NCI-H1436 treated with DMSO at 0.1 percent for 48 hours (cell line): ENCODE measurements at places on chromosomes 1 and 21.
A peak's percentile ranks its signal among the peaks of the same experiment; 100 is the strongest.

DNA sequence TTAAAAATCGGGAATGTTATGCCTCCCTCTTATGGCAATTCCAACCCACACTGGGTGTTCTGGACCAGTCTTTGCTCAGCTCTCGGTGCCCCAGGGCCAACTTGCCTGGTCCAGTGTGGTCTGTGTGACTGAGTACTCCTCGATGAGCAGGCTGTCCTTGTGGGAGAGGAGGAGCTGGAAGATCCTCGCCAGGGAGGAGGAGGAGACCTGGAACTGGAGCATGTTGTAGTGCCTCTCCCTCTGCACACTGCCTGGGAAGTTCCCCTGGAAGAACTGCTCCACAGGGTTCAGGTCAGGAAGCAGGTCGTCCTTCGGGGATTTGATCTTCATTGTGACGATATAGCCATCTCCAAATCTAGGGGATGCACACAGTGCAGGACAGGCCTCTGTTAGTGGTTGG lies 88.5 kb upstream of the GCLM start:
- DNase-seq, result no peak

GRCh38 chr1:37995751-37996345 lies 6.0 kb upstream of the SF3A3 start:
- DNase-seq, result no peak

DNA sequence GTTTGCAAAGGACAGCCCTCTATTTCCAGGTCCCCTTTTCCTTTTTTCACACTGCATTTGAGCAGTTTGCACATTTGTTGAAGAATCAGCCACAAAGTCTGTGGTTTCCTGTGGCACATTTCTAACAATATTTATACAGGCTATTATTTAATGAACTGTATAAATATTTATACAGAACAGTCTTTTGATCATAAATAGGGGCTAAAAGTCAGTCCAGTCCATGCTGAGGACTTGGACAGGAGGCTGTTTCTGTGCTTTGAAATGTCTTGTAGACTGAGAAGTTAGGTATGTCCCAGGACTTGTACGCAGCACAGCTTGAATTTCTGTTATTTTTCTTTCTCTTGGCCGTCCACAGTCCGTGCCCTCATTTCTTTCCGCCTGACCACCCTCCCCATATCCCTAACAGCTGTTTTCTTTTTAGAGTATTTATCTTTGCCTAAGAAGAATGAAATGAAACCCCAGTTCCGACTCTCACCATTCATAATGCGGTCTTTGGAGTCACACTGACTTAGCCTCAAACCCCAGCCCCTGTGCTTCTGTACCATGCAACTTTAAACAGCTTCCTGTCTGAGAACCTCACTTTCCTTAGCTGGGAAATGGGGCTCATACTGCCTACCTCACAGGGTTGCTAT lies 19.7 kb downstream of the FGGY start:
- DNase-seq, result no peak

- DNase-seq, result peak; percentile 90
These were observed 10.6 kb downstream of the PLXNA2 start for GRCh38 chr1:208233546-208233945.

- no peak for DNase-seq
These were observed 29.0 kb downstream of the VWA5B1 start for GRCh38 chr1:20319456-20320220.

DNA sequence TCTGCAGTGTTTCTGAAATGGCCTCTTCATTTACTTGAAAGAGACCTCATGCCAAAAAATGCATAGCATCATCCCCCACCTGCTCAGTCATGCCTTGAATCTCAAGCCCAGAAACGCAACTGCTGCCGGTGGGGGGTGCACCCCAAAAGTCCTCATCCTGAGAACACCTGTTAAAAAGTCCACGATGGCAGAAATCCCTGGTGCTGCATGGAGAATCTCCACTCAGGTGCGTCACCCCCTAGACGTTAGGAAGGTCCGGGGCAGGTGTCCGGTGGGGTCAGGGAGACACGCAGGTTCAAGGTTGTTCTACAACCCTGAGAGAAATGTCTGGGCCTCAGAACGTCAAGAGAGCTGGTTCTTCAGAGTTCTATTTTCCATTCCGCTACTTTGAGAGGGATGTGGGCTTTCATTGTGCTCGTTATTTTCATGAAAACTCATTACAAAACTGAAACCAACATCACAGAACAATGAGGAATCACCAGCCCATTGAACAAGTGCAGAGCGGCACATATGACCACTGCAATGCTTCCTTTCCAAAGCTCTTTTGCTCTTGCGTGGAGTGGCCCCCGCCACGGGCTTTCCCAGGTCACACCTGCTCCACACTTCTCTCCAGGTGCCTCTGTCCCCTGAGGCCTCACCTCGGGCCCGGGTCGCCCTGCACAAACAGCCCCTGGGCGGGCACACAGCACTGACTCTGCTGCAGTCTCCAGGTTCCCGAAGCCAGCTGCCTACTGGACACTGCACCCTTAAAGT lies 201.9 kb downstream of the TOMM20 start:
- no peak for DNase-seq

GRCh38 chr1:64675718-64676345 lies 69.0 kb upstream of the RAVER2 start:
- DNase-seq, result no peak

DNA sequence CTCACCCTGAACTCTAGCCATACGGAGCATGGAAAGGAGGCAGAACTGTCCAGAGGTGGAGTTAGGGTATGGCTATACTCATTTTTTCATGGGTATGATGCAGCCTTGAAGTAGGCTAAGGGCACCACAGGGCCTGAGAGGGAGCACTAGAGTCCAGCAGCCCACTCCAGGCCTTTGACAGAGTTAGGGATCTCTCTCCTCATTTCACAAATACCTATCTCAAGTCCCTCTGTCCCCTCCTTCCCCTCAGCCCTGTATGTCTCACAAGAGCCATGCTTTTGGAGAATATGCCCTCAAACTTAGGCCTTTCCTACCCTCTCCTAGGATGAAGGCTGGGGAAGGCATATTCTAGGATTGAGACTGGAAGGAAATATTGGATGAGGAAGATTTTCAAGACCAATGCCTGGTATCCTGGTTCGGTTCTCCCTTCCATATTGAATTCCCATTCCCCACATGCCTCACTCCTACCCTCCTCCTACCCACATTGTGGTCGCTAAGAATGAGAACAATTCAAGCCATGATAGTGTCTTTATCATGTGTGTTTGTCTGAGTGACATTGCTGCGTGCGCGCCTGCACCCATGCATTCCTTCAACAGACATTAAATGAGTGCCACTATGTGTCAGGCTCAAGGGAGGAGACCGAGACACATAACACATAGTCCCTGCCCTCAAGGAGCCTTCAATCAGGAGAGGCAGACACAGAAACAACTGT lies 2.6 kb upstream of the NECTIN4 start:
- DNase-seq, result no peak

DNA sequence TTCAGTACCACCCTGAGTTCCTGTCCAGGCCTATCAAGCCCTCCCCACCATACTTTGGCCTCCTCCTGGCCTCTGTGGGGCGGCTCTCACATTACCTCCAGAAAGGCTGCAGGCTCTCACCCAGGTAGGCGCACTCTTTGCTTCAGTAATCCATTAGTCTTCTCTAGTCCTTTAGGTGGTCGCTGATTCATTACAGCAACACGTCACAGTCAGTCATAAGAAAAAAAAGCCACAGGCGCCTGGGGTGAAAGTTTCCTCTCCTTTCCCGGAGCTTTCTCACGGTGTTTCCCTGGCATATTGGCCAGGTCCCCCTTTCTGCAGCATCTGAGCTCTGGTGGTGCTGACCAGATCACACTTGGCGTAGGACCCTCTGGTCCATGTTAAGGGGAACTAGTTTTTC lies 12.1 kb downstream of the SLFNL1 start:
- DNase-seq, result no peak

DNA sequence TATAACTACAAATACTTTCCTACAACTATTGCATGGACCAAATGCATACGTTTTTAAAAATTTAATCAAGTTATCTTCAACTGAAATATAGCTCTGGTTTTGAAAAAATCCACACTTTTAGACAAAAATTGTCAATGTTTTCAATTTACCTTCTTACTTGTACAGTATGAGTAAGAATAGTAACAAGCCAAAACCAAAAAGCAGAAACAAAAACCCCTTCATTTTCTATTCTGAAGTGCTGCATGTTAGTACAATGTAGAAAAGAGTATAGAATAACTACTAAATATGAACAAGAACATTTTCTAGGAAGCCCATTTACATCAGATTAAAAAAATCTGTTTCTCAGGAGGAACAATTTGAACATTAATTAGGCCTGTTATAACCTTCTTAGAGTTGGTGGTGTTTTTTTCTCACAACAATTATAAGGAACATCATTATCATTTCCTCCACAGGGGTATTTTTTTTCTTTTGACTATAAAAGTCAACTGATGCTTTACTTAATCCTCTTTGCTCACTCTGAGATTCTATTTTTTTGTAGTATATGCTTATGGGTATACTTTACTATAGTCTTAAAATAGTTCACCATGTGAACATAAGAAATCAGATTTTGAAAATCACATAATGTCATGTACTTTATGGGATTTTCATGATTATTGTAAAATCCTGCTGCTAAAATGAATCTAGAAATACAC lies 475.4 kb downstream of the PTBP2 start:
- DNase-seq, result no peak

- DNase-seq, result no peak
These were observed 71.1 kb downstream of the CACNA1E start for GRCh38 chr1:181554465-181554864.

- peak; percentile 38 for DNase-seq
These were observed 21.8 kb upstream of the COL9A2 start for GRCh38 chr1:40338745-40339419.

- no peak for DNase-seq
These were observed 7.1 kb downstream of the LGR6 start for GRCh38 chr1:202200669-202201068.

- DNase-seq, result no peak
These were observed 19.1 kb downstream of the MATN1 start for GRCh38 chr1:30704271-30704670.

GRCh38 chr1:151546011-151546925 lies 6.2 kb downstream of the TUFT1 start:
- no peak for DNase-seq
